ENCODE measurements at places on chromosomes 6 and 20. TPM values are rescaled to one million over a fixed set of nuclear protein-coding genes. Genes with fewer than 3 reads are reported as not detected.

The IL22RA2 gene
- not detected for total RNA-seq

DNA sequence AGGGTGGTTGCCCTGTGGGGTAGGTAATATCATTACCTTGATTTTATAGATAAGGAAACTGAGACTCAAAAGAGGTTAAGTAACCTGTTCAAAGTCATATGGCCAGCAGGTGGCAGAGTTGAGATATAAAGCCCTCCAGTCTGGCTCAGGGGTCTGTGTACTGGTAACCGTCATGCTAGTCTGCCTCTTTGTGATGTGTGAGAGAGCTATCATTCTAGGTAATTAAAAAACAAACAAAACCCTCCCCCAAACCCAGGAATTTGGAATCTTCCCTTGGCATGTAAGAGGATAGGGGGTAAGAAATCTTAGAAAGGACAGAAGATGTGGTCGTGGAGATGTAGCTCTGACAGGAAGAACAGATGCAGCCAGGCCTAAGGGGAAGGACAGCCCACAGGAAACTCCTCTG lies 206.0 kb downstream of the CDC5L start:
- DNase-seq = peak; percentile 75

GRCh38 chr6:81023007-81023582 lies 729.4 kb downstream of the TENT5A start:
- peak; percentile 34 for DNase-seq

DNA sequence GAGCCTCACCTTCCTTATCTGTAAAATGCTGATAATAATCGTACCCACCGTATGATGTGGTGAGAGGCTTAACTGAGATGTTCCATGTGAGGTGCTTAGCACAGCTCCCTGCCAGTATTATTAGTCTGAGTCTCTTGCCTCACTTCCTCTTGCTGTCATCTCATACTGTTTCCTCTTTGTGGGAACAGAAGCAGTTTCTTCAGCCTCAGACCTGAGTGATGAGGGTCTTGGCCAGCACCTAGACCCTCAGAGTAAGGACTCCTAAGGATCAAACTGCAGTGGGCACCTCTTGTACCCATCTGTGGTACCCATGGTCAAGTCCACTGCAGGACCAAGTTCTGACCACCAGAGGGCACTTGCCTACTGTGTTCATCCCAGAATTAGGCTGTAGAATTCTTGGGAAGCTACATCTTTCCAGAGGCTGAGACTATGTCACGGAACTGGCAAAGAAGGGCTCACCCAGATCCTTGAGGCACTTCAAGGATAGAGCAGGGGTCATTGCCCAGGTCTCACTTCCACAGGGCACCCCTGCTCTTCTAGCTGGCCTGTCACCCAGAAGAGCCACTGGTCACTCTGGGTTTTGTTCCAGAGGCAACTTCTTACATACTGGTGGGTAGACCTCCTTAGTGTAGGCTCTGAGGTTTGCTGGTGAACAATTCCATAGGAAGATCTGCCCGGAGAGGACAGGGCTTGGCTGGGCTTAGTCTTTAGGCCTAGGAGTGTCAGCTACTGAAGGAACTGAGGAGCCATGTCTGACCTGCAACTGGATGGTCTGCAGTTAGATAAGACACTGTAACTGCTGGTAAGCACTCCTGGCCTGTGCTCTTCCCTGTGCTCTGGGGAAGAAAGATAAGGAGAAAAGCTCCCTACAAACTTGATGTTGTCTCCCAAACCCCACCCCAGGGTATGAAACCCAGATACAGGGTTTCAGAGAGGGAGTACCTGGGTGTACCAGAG lies 20.6 kb upstream of the SGK2 start:
- DNase-seq = peak; percentile 63

GRCh38 chr6:2862712-2863181 lies 21.1 kb upstream of the SERPINB1 start:
- no peak for DNase-seq

- peak; percentile 91 for DNase-seq
Observed at GRCh38 chr6:161079566-161080262, 88.1 kb downstream of the MAP3K4 start.

The THBD gene
- total RNA-seq = 45.2 TPM

The PSORS1C2 gene
- not detected for total RNA-seq

GRCh38 chr6:12849809-12850198 lies 133.2 kb downstream of the PHACTR1 start:
- DNase-seq = peak; percentile 25

- DNase-seq = peak; percentile 65
Observed at GRCh38 chr6:3926150-3926482, 76.9 kb downstream of the FAM50B start.
